ENCODE measurements at places on chromosomes 5 and 9.

DNA sequence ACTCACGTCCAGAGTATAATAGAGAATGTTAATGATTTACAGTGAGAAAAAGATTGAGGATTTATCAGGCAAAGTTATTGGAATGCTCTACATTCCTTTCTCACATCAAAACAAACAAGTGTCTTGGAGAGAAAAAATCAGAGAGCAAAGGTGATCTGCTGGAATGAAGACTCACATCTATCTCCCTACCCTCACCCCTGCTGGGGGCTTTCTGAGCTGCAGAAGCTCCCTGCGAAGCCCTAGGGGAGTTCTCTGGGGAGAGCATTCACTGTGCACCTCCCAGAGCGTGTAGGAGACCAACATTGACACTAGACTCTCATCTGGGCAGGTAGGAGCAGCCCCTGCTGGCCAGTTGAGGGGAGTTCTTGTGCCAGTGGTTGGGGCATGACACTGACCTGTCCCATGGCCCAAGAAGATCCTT is 76.6 kb upstream of the ADAMTS16 start:
- DNase-seq = no peak

- DNase-seq = no peak
Observed at GRCh38 chr5:171316258-171317121, 7.4 kb downstream of the TLX3 start.

DNA sequence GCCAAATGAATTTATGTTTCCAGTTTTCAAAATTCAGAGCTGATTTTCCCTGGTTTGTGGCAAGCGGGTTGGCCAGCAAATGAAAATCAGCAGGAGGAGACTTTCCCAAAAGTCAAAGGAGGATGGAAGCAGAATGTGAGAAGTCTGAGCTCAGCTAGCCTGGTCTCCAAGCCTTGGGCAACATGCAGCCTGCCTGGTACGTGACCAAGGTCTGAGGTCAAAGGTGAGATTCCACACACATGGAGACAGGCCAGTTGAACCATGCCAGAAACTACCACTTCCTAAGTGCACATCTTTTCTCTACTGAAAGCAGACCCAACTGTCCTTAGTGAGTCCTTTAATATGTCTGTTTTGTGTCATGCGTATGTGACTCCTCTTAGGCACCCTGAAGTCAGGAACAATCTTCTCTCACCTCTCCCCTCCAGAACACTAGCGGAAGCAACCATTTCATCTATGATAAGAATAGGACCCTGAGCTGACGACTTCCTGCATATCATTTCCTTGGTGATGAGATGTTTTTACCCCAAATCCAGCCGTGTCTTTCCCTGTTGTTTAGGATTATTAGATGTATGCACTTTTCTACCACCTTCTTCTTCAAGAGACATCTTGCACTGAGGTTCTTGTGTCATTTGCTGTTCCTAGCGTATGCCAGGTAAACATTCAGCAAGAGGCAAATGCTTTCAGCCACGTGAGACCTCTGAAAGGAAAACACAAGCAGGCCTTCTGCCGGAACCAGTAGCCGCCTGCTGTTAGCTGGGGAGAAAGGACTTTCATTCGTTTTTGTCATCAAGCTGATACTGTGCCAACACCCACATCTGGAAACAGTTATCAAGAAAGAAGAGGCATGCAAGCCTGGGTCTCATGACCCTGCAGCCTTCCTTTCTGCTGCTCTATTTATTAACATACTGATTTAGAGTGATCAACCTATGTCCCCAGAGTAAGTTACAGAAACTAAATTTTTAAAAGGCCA is 9.7 kb upstream of the TGFBI start:
- DNase-seq = no peak

DNA sequence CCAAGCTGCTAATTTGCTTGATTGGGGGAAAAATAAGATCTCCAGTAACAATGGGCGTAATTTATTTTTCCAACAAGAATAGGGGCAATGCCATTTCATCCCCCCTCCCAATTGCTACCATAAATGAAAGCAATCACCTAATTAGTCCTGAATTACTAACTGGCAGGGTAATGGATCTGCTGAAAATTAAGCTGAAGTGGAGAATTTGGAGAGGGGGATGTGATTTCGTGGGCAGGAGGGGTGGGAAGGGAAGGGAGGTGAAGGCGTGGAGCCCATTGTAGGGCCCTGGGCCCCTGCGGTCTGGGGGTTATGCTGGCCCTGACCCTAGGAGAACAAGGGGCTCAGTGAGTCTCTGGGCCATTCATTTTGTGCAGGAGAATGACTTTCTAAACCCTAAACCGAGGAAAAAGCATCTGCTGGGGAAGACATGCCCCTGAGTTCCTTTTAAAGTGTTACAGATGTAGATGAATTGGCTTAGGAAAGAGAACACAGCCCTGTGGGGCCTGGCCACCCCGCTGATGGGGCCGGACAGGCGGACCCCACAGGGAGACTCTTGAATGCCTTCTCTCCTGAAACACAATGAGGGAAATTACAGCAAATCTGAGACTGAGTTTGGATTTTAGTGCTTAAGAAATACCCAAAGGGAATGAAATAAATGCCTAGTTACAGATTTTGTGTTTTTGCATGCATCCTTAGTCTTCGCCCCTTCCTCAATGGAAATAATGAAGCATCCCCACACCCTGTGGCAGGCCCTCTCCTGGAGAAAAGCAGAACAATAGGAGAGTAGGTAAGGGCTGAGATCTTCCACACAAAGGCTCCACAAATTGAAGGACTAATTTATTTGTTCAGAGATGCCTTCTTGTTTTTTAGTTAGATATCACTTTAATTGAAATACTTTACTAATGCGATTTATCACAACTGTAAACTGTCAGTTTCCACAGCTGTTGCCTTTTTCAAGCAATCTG is 143.2 kb downstream of the PSAT1 start:
- no peak for DNase-seq

- DNase-seq = peak; percentile 73
Observed at GRCh38 chr5:18745988-18746615, 1111.8 kb downstream of the TAF11L14 start.

DNA sequence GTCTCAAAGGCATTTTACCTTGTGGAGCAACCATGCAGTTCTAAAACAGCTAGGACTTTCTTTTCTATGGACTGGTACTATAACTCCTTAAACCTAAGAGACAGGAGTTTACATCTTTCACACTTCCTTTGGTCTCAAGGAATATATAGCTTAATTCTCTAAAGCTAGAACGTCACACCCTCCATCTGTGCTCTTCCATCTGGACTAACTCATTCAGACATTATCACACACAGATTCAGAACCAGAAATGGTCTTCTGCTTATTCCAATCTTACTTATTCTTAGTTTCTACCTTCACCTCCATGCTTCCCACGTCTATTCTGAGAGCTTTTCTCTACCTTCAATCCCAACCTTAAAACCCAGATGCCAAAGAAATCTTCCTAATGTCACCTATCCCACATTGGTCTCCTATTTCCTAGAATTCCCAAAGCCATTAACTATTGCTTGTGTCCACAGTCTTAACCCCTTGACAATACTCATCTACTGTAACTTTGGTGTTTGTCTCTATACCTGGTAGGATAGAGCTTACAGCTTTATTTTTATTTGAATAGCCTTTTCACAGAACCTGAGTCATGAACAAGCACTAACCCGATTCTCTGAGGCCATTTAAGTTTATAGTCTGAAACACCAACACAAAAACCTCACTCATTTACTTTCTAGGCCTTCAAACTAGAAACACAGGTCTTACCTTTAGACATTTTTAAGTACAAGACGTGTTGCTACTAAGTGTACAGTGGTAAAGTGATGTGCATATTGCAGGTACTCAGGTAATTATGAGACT is 22.8 kb downstream of the CSNK1A1 start:
- no peak for DNase-seq

- DNase-seq = peak; percentile 29
Observed at GRCh38 chr5:159339460-159339859, 9.2 kb upstream of the IL12B start.

- no peak for DNase-seq
Observed at GRCh38 chr9:120452631-120453030, 127.3 kb downstream of the CDK5RAP2 start.

DNA sequence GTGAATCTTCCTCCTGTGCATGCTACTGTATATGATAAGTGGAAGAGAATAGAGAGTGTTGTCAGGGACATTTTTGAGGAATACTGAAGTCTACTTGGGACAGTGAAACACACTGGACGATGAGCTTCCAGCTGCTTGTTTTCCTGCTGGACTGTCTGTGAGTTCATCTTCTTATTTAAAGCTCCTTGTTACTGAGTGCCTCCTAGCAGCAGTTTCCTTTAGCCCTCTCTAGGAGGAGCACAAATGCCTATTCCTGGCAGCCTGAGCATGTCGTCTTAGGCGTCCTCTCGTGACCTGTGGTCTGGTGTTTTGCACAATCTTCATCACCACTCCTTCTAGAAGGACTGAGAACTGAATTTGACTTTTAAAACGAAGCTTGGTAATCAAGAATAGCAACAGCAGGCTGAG is 43.8 kb downstream of the ANKRD33B start:
- no peak for DNase-seq

DNA sequence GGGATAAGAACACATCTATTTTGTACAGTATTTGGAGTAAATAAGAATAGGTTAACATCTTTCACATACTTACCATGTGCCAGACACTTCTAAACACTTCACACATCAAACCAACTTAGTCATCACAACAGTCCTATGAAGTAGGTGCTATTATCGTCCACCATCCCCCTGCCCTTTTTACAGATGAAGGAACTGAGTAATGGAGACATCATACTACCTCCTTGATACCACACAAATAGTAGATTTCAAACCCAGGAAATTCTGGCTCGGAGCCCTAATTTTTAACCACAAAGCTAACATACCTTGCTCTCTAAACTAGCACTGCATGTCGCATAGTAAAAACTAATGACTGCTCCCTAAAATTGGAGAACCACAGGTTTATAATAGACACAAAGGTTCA is 4.2 kb upstream of the ZNF366 start:
- DNase-seq = no peak

- no peak for DNase-seq
Observed at GRCh38 chr5:143206196-143207053, 197.1 kb downstream of the NR3C1 start.

DNA sequence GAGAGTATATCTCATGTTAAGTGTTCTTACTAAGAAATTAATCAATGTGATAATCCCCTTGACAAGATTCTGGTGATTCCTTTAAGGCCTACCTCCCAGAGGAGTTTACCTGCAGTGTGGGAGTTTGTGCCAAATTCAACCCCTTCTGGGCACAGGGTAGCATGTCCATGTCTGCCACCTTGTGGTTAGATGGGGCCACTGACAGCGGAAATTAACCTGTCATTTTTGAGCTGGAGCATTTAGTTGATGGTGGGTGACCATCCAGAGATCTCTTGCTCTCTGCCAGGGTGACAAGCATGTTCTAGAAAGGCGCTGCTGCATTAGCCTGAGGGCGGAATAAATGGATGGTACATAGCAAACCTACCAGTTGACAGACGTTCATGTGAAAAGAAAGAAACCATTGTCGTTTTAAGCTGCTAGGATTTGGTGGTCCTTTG is 132.2 kb downstream of the FBXO4 start:
- DNase-seq = peak; percentile 68

DNA sequence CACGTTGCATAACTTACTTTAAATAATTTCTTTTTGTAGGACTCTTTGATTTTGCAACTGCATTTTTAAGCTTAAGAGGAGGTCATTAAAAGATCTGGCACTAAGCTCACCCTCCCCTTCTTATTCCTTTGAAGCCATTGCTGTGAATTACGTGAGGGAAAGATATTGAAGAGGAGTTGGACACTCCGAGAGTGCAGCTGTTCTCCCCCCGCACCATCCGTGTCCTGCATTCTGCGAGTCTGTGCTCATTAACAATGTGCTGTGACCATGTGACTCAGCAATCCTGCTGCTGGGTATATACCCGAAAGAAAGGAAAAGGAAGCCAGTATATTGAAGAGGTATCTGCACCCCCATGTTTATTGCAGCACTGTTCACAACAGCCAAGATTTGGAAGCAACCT is 40.0 kb downstream of the NXNL2 start:
- DNase-seq = no peak

DNA sequence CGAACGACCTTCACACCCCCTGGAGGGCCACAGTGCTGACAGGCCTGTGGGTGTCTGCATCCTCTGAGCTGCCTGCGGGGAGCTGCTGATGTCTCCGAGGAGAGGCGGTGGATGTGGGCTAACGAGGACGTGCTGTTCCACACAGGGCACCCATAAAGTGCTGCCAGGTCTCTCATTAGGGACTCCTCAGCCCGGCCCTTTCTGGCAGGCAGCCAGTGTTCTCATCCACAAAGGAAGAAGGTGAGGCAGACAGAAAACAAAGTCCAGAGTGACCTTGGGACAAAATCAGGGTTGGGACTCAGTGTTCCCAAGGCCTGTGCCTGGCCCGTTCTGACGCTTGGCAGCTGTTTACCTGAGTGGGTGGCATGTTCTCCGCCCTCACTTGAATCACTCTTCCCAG is 29.3 kb downstream of the CARTPT start:
- DNase-seq = peak; percentile 58

- DNase-seq = no peak
Observed at GRCh38 chr5:4083591-4084337, 488.1 kb downstream of the IRX1 start.

DNA sequence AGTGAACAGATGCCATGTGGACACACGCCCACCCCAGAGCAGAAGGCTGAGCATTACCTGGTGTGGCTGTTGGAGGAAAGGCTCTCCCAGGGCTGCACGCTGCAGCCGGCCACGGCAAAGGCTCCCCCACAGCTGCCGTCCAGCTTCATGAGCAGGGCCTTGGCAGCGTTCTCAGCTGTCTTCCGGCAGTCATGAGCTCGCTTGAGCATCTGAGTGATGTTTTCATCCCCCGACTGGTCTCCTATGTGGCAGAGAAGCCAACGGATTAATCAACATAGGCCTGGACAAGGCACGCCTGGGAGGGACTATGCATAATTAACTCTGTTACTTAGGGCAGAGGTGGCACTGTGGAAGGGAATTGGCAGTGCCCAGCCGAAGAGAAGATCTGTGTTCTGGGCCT is 87.3 kb downstream of the DCP2 start:
- DNase-seq = no peak

GRCh38 chr5:150517272-150518152 is 9.6 kb downstream of the NDST1 start:
- peak; percentile 72 for DNase-seq

- DNase-seq = no peak
Observed at GRCh38 chr5:3347741-3348140, 247.9 kb upstream of the IRX1 start.

- DNase-seq = no peak
Observed at GRCh38 chr5:136511046-136511445, 145.7 kb upstream of the TRPC7 start.

- no peak for DNase-seq
Observed at GRCh38 chr5:10580531-10581423, 16.9 kb downstream of the ANKRD33B start.

DNA sequence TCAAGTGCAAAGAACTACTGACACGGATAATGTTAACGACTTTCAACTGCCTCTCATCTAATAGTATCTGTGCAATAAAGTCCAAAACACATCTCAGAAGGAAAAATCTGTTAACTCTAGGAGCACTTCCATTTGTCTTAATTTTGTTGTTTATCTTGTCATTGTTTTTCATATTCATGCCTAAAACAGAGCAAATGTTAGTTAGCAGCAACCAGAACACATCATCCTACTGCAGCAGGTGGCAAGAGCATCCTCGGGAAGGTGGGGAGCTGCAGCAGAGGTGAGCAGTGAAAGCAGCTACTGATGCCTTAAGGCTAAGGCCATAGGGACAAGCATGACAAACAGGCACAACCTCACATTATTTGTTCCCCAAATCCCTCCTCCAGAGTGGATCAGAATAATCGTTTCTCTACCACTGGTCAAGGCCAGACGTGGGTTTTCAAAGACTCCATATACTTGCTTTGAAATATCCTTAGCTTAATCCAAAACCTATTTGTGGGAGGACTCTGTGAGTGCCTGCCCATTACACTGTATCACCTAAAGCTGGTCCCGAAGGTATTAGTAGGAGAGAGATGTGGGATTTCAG is 1.0 kb downstream of the HMGCS1 start:
- DNase-seq = no peak
